NCI-H2081 (cell line): ENCODE measurements at places on chromosomes 1 and 21.

GRCh38 chr1:92881391-92881790 is 49.6 kb downstream of the RPL5 start:
- DNase-seq = no peak

- DNase-seq = no peak
Measured at GRCh38 chr1:87134625-87135328, 193.9 kb upstream of the LMO4 start.

- no peak for DNase-seq
Measured at GRCh38 chr1:205585169-205585834, 46.5 kb downstream of the ELK4 start.

- DNase-seq = no peak
Measured at GRCh38 chr1:93672069-93672468, 9.6 kb downstream of the BCAR3 start.

DNA sequence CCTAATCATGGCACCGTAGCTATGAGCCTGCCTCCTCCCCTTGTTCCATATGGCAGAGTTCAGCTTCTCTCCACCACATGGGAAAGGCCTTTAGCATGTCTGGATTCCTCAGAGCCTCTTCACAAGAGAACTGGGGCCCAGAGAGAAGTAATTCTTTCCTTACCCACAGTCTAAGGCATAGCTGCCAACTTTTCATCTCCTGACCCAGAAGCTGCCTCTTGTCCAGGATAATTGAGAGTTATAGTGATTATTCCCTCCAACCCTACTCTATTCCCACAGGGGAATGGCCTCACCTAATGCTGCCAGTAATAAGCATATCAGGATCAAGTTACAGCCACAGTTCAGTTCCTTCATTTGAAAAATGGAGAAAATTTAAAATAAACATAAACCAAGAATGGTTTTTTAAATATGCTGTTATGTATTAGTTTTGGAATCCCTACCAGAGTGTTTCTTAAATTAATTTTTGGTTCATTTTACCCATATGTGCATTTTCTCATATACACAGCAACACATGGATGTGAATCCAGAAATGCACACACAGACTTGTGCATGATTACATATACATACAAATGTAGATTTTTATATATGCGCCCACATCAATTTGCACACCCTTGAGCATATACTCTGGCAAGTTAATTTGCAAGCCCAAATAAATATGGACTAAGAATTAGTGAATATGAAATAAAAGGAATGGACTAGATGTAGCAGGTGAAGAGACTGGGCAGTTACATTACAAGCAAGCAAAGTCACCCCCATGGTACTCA is 63.9 kb upstream of the WARS2 start:
- no peak for DNase-seq

DNA sequence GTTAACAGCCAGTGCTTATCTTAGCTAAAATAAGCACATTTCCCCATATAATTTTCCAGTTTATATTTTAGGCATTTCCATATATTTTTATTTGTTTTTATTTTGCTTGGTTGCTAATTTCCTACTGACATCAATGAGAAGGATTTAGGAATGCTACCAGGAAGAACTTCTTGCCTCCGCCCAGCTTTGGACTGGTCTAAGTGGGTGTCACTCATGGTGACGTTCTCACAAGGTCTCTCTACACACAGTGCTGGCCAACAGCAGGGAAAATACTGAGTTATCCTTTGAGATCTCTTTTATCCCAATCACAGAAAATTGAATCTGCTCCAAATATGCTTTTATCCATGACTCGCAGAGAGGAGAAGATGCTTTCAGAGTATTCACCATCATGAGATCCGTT is 13.2 kb downstream of the MX1 start:
- no peak for DNase-seq

- no peak for DNase-seq
Measured at GRCh38 chr1:156494309-156494895, 6.2 kb downstream of the MEF2D start.
